ENCODE measurements at places on chromosomes 4 and X.

DNA sequence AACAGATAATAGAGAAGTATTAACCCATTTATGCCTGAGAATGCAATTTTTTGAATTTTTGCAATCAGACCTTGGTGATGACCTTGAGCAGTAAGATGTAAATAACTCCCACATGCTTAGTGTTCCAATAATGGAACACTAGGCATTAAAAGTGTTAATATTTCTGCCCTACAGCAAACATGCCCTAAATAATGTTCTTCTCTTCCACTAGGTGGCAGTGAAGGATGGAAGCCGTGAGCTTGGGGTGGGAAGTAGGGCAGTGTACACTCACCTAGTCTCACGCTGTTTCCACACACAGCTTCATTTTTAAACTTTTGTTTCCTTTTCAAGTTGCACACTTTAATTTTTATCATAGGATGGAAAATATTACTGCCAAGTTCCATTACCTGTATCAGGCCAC is 613.1 kb upstream of the HS3ST1 start:
- DNase-seq: no peak

- no peak for DNase-seq
Measured at GRCh38 chrX:155997436-155997835, at the start of gene IL9R. IL9R (plus strand) TSS chrX:155997696; CDS start chrX:155997760, 64 bp downstream.

DNA sequence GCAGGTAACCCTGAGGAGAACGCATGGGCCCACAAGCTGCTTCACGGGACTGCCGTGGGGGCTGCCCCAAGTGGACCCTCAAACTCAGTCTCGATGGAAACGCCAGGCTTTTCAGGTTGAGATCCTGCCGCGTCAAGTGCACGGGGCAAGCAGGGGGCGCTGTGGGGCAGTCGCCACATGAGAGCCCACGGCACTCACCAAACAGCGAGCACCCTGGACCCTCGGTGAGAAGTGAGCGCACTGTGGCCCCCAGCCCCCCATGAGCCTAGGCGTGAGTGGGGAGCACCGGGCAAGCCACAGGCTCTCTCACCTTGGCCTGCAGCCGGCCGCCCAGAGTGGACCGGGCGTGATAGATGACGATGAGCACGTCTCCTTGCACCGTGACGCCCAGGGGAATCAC is 50.9 kb upstream of the CPLX1 start:
- no peak for DNase-seq

DNA sequence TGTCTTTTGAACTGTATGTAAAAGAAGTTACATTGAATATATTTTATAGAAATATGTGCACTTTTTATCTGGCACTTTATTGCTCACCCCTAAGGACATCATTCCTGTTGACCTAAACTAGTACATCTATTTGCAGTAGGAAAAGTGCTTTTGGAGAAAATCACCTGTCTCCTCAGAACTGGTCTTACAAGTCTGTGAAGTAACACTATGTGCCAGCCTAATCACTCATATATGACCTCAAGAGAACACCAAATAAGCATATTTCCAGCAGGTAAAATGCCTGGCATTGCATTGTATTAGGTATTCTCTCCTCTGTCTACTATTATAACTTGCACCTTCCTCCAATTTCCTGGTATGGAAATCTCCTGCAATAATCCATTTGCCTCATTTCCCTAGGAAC is 4.0 kb upstream of the GASK1B start:
- no peak for DNase-seq

GRCh38 chr4:189533603-189534002 is 407.1 kb upstream of the FRG1 start:
- no peak for DNase-seq

DNA sequence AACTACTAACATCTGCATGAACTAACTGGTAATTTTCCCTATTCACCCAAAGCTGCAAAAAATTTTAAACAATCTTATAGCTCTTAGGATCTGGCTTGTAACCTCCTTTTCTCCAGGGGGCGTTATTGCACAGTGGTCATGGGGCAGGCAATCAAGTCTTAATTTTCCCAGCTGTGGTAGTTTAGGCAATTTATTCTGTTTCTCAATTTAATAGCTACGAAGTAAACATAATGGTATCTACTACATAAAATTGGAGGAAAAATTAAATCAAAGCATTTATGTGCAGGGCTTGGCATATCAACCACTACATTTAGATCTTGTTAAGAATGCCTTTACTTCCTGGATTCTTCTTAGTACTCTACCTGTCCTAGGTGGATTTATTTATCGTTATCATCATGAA is 137.4 kb upstream of the GUCY1A1 start:
- DNase-seq: no peak

Measured in NCI-H1105 (cell line).